Upper lobe of right lung (tissue), 1 donor: ENCODE measurements at places on chromosomes 5 and 9. TPM values are rescaled to one million over a fixed set of nuclear protein-coding genes. Genes with fewer than 3 reads are reported as not detected.

DNA sequence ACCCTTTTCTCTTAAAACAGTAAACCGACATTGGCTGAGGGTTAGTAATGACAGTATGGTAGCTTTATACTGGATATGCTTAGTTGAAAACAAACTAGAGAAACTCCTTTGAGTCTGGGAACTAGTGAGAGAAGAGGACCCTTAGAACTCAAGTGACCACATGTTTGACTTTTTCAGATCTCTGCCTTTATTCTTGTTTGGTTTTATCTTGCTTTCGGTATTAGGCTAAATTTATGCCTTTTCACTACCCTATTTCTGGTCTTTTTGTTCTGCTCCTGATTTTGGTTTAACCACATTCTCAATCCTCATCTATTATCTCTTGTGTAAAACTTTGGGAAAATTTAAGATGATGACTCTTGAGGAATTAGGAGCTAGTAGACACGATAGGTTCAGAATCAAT, 11.0 kb downstream of the SNAPC3 start:
- peaks cover 23% of the 10 kb centered on the region for H3K36me3 ChIP-seq
- no peak for DNase-seq
- H3K4me1 ChIP-seq: peaks cover 18% of the 10 kb centered on the region
- H3K27me3 ChIP-seq: no peaks in the 10 kb centered on the region
- peak overlapping the region; percentile 18 for H3K27ac ChIP-seq

- peaks cover 24% of the 10 kb centered on the region for H3K36me3 ChIP-seq
- peak overlapping the region; percentile 85 for H3K27ac ChIP-seq
- H3K4me1 ChIP-seq: peaks cover 38% of the 10 kb centered on the region
- peak; percentile 74 for DNase-seq
- H3K27me3 ChIP-seq: no peaks in the 10 kb centered on the region
Observed at GRCh38 chr9:137619240-137620047, 639 bp downstream of the EHMT1 start.

Gene OMD
- total RNA-seq: 6.5 TPM

DNA sequence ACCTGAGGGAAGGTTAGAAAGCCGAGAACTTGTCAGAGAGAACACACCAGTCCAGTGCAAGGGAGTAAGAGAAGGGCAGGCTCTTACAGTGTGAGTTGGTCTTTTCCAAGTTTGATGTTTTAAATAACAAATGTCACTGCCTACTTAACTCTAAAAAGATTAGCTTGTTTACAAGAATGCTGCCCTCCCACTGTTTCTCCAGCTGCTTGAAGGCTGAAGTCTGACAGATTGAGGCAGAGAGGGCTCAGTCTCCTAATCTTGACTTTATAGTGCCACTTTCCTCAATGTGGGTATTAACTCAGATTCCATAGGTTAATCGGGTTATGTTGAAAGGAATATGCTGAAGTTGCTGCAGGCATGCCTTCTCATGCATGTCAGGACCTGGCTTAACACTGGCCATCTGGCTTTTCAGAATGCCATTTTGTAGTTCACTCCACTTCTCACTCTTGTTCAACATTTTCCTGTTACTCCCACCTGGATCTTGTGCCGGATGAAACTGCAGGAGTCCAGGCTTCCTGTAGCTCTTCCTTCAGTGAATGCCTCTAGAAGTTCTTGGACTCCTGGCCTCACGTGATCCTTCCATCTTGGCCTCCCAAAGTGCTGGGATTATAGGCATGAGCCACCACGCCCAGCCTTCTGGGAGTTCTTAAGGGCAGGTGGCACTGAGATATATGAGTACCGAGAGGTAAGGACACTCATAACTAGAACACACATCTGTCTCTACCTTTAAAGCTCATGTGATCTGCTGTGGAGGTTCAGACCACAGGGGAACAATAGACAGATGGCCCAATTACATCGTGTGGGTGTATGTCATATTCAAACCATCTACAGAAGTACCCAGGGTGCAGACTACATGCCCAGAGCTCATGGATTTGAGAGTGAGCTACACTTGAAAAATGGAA, 249.7 kb downstream of the ARHGAP26 start:
- DNase-seq: no peak
- peaks cover 12% of the 10 kb centered on the region for H3K4me1 ChIP-seq
- no peak overlapping the region for H3K27ac ChIP-seq
- no peaks in the 10 kb centered on the region for H3K36me3 ChIP-seq
- H3K4me3 ChIP-seq: no peak overlapping the region

Gene DBH
- total RNA-seq: not detected
